ENCODE measurements at places on chromosomes 11 and 22. TPM values are rescaled to one million over a fixed set of nuclear protein-coding genes. Genes with fewer than 3 reads are reported as not detected.

Gene RAB3IL1
- 19.0 TPM for total RNA-seq

Gene CNGA4
- total RNA-seq = not detected

Gene C22orf23
- 0.65 TPM for total RNA-seq

Gene SGSM1
- total RNA-seq = not detected

Gene TRPC6
- 11.5 TPM for total RNA-seq

Gene BTG4
- total RNA-seq = 0.24 TPM

Gene GRM5
- 0.12 TPM for total RNA-seq

Gene NPAS4
- not detected for total RNA-seq

Gene C11orf86
- not detected for total RNA-seq

Gene SLC1A2
- total RNA-seq = 8.6 TPM

Gene TRIM6
- total RNA-seq = 8.3 TPM
